Activated T-cell treated with anti-CD3 and anti-CD28 coated beads for 4 hours (primary cell): ENCODE measurements at places on chromosomes 13 and 19.

DNA sequence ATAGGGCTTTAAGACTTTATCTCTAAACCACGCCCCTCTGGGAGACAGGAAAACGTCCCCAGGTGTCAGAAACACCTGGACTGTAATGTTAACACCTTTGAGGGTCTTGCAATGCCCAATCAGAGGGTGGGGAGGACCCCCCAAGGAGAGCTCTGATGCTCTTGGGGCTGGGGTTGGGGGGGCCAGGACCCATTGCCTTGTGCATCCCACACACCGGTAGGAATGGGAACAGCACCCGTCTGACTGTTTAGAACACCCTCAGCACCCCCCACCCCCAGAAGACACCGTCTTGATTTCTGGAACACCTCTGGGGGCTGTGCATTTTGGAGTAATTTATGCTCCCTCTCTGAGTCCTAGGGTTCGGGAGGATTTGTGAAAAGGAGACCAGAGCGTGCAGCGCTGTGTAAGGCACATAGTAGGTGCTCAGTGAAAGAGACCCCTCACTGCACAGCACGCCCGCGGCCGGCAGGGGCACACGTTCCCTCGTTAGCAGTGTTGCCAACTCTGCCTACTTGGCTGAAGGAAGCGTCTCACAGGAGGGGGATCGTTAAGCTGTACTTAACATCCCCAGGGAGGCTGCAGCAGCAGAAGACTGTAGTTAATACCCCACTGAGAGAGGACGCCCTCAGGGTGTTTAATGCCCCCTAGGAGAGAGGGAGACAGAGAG, 2.8 kb upstream of the ERFL start:
- no peak for DNase-seq

- no peak for DNase-seq
Measured at GRCh38 chr19:37920591-37921450, 13.8 kb downstream of the SIPA1L3 start.

- no peak for DNase-seq
Measured at GRCh38 chr13:100530671-100531213, 57.8 kb downstream of the GGACT start.

GRCh38 chr13:29497137-29497654, 98.3 kb downstream of the SLC7A1 start:
- DNase-seq = no peak

- no peak for DNase-seq
Measured at GRCh38 chr19:1809678-1810077, 2.4 kb downstream of the ATP8B3 start.

- DNase-seq = no peak
Measured at GRCh38 chr19:58434217-58434616, 5.7 kb downstream of the ZNF132 start.

DNA sequence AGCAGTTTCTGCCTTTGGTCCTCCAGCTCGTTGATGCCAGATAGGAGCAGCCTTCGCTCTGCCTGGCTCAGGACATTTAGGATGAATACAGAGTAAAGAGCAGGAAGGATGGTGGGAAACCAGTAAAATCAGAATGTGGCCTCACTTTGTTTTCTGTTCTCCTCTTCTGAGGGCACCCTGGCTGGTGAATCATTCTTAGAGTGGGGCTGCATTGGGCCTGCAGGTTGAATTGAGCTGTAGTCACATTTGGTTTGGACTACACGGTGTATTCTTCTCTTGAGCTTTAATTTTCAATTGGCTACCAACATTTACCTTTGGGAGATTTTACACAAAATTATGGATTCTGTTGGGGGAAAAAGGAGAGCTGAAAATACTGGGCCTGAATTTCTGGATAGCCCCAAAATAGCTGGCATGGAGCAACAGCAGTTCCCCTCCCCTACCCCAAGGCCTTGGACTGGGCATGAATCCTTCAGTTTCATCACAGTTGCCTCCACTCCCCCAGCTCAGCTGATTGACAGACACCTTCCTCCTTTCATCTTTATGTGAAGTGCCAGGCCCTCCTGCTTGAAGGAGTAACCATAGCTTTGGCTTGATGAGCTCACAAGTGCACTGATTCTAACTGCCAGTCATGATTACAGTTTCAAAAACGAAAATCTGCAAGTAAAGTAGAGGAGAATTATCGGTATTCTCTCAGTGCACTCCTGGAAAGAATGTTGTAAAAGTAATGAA, 24.3 kb downstream of the ERCC5 start:
- DNase-seq = no peak

DNA sequence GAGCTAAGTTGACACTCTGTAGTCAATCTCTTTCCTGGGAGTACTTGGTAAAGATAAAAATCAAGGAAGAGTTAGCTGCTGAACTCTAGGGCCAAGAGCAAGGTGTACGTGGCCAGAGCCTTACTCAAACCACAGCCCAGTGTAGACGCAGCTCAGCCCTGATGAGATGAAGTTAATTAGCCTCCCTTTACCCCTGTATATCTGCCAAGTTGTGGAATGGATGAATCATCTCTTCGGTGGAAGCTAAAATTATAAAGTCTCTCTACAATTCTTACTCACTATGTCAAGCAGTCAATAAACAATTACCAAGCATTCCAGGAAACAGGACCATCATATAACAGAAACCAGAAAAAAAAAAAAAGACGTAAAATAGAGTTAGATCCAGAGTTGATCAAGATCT, 146.9 kb upstream of the UFM1 start:
- DNase-seq = no peak

- DNase-seq = no peak
Measured at GRCh38 chr19:17807731-17808316, 12.9 kb downstream of the B3GNT3 start.

GRCh38 chr13:100490692-100491091, 97.9 kb downstream of the GGACT start:
- DNase-seq = no peak

DNA sequence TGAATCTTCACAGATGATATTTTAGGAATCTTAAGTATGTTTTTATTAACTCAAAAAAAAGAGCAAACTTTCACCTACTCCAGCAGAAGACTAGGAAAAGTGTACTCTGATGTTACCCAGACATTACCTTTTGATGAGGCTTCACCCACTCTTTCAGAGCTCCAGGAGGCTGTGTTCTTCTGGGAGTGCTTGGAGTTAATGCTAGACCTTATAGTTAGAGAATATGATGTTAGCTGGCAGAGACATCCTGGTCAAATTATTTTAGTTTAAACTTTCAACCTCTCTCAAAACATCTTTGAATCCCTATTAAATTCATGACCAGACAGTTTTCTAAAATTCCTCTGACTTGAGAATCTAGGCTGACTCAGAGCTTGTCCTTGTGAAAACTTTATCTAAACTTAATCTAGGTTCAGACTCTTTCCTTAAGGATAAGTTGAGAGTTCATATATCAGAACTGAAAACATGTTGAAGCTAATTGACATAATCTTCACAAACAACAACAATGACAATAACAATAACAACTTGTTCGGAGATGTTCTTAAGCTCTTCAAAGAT, 82.8 kb downstream of the ITGBL1 start:
- DNase-seq = no peak

DNA sequence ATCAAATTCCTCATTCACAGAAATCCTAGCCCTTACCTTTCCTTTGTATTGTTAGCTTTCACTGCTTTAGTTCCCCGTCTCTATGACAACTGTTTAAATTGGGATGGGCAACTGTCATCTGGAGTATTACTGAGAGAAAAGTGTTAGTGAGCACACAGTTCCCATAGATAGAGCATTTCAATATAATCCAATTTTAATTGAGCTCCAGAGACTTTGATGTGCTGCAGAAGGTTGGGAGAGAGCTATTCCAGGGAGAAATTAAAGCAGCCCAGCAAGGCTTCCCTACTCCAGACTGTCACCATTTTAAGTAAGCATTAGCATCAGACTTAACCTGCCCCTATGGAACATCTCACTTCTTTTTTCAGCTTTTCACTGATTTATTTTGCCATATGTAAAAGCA, 55.0 kb upstream of the MAB21L1 start:
- no peak for DNase-seq

GRCh38 chr19:990119-990571, 6.0 kb downstream of the WDR18 start:
- no peak for DNase-seq

DNA sequence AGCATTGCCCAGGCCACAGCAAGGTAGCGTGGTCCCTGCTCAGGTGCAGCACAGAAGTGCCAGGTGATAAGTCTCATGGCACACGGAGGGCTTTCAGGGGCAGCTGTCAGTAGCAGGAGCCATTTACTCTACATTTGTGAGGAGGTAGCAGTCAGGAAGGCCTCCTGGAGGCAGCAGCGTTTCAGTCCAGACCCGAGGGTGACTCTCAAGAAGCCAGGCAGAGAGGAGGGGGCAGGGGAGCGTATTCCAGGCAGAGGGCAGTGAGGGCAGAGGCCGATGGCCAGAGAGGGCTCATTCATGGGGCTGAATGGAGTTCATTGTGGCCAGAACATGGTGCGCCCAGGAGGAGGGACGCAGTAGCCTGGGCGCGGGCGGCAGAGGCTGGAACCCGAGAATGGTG, 8.9 kb downstream of the PIAS4 start:
- no peak for DNase-seq

GRCh38 chr13:101846701-101847100, 394.2 kb downstream of the ITGBL1 start:
- DNase-seq = no peak

- DNase-seq = no peak
Measured at GRCh38 chr13:99347335-99347878, 40.2 kb upstream of the GPR183 start.

GRCh38 chr13:30148171-30148754, 159.1 kb downstream of the KATNAL1 start:
- no peak for DNase-seq

DNA sequence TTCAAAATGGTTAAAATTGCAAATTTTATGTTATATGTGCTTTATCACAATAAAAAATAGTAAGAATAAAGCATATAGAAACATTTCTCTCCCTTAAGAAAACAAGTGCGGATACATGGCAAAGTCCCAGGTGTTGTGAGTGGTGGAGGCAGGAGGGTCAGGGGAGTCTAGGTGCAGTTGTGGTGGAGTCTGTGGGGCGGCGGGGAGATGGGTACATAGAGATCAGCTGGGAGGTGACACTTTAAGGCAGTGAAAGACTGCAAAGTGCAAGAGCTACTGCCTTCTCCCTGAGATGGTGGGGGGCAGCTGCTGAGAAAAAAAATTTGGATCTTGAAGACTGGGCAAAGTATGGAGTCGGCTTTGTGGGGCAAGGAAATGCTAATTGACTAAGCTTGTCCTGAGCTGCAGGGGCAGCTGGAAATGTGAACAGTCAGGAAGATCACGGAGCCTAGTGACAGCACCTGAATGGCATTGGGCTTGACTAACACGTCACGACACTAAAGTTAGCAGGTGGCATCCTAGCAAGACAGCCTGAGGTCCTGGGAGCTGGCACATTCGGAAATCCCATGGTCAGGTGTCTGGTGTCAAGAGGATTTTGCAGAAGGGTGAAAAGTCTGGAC, 72.9 kb upstream of the IRS2 start:
- no peak for DNase-seq

GRCh38 chr19:4559569-4559968, at the start of gene SEMA6B:
SEMA6B (minus strand) TSS chr19:4559684; CDS start chr19:4558457, 1,227 bp downstream.
- DNase-seq = no peak

DNA sequence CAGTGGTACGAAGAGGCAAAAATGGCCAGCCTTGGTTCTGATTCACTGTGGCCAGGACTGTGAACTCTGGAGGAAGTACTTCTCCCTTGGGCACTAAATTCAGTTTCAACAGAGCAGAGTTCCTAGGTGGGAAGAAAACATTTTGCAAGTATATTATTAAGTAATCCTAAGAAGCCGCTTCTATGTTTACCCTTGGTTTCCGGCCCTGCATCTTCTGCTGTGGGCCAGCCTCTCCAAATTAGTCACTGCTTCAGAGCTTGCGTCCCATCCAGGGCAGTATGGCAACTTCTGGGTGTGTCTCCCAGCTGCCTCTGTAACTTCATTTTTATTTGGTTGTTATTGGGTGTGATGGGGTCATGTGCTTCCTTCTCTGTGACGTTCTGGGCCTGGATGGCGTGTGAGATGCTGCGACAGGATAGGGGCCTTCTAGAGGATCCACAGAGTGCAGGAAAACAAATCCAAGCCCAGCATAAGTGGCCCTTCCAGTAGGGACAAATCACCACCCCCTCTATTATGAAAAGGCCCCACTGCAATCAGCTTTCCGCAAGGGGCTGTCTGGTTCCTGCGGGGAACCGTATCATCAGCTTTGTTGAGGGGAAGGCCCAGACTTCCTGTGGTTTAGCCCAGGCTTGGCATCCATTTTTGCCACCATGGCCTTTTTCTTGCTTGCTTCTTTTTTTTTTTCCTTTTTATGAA, 55.1 kb upstream of the C1QTNF9 start:
- DNase-seq = no peak

GRCh38 chr19:39110263-39110967, 15.2 kb upstream of the PAK4 start:
- peak; percentile 76 for DNase-seq

DNA sequence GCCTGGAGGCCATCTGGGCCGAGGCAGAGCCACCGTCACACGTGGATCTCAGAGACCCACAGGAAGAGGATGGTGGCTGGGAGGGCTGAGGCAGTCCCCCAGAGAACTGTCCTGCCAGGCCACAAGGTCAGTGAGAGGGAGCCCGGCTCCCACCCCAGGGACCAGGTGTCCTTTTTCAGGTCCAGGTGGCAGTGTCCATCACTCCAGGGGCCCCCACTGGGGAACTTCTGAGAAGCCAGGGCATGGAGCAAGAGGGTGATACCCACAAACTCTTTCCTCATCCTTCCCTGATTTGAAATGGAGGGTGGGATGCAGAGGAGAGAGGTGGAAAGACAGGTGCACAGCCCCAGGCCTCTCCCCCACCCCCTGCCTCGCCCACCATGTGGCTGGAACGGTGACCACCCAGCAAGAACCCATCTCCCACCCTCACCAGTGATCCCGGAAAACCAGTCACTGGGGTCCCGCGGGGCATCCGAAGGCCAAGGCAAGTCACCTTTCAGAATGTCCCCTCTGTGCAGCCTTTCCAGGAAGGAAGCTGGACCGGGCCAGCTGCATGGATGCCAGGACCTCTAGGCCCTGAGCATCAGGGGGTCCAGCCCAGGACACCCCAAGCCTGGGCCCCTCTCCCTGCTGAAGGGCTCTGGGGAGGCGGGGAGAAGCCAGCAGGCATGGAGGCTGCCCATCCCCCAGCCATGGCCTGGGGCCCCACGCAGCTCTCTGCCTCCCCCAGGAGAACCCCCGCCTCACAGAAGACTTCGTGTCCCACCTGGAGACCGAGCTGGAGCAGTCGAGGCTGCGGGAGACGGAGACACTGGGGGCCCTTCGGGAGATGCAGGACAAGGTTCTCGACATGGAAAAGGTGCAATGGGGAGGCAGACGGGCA, 14.1 kb downstream of the PRR36 start:
- no peak for DNase-seq

DNA sequence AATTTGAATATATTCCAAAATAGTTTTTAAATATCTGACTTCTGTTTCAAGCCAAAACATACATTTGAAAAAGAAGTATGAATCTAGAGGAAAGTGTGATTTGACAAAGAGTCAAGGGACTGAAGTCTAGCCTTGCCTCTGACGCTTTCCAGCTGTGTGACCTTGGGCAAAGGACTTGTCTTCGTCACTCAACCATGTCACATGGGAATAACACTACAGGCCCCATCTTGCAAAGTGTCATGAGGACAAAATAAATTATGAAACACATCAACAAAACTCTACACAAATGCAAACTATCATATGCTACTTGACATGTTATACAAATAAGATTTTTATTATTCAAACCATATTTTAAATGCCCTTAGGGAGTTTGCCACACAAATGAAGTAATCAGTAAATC, 73.0 kb downstream of the CYSLTR2 start:
- DNase-seq = no peak
